ENCODE measurements at places on chromosomes 16 and 17.

DNA sequence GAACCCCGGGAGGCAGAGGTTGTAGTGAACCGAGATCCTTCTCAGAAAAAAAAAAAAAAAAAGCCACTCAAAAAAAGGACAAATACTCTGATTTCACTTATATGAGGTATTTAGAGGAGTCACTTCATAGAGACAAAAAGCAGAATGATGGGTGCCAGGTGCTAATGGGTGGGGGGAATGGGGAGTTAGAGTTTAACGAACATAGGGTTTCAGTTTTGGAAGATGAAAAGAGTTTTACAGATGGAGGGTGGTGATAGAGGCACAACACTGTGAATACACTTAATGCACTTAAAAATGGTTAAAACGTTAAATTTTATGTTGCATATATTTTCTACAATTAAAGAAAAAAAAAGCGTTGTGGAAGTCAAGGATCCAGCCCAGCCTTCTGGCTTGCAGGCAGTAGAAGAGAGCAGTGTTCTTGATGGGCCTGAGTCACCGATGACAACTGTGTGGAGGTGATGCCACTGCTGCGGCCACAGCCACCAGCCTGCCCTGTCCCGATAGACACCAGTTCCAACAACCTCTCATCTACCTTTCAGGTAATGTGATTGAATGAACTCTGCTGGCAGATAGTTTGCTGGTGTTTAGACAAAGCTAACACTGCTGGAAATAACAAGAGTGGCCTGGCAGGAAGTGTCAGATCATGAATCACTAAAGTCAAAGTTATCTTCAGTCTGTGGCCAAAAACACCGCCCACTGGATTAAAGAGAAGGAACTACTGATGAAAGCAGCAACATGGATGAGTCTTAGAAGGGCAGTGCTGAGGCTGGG is 49.9 kb upstream of the COX10 start:
- no peak for DNase-seq

DNA sequence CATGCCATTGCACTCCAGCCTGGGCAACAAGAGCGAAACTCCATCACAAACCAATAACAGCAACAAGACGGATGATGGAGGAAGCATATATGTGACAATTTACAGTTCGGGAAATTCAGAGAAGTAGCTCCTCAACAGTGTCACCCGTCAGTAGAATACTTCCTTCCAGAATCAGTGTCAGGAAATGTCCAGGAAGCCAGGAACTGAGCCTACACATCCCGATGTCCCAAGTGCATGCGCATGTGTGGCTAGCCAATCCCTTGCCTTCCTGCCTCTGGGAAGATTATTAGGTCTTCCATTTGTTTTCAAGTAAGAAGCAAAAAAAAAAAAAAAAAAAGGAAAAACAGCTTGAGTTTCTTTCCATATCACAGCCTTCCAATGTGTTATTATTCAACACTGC is 1.4 kb upstream of the PITPNC1 start:
- no peak for DNase-seq

- no peak for DNase-seq
Observed at GRCh38 chr17:7208027-7208571, 11.5 kb downstream of the DLG4 start.

GRCh38 chr17:57528058-57528451 is 217.0 kb downstream of the CCDC182 start:
- no peak for DNase-seq

- DNase-seq: peak; percentile 87
Observed at GRCh38 chr17:28684963-28685362, 23.0 kb downstream of the SUPT6H start.

DNA sequence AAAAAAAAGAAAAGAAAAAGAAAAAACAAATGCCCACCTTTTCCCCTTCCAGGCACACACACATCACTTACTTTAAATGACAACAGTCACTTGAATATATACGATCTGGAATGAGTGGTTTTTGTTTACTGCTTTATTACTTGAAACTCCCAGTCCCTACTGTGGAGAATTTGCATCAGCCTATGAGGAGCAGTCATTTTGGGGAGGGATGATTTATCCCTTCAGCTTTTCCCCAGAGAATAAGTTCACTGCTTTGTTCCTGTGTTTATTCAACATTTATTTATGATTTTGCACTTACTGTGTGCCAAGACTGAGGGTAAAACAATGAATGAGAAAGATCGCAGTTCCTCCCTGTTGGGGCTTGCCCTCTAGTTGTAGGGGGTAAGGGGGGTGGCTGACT is 4.7 kb upstream of the ZNF423 start:
- no peak for DNase-seq

- DNase-seq: no peak
Observed at GRCh38 chr17:35568561-35568960, 7.9 kb upstream of the SLFN14 start.

DNA sequence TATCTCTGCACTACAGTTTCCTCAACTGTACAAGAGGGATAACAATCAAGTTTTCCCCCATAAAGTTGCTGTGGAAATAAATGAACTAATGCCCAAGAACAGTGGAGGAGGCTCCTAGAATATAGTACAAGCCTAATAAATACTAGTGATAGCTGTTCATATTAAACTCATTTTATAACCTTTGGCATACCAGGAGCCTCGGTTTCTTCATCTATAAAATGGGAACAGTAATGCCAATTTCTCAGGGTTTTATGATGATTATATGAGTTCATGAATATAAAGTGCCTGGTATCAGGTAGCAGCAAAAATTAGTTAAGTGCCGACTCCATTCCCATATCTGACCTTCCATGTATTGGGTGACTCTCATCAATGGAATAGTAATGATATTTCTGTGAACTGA is 311.1 kb upstream of the MAF start:
- DNase-seq: no peak

DNA sequence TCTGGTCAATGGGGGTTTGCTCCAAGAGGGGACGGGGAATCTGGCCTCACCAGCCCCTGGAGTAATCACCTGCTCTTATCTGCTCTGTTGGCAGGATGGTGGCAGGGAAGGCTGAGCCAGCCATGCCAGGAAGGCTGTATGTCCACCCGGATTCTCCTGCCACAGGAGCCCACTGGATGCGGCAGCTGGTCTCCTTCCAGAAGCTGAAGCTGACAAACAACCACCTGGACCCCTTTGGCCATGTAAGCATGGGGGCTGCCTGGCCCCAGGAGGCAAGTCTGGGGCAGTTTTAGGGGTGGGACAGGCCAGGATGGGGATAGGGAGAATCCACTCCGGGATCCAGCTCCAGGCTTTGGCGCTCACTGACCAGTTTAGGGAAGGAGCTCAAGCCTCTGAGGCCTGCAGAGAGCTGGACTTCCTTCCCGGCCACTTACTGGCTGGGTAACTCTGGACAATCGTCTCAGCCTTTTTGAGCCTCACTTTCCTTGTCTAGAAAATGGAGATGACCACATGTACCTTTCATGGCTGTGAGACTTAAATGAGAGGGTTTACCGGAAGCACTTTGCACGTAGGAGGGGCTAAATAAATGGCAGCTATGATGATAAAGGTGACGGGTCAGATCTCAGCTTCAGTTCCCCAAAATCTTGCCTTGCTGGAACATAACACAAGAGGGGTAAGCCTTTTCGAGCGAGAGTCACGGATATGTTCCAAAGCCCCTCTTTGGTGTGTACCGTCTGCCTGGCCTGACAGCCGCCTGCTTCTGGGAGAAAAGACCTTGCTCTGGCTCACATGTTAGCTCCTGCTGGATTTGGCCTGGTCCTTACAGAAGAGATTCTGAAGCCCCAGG is 15.4 kb downstream of the TBX4 start:
- DNase-seq: no peak

- DNase-seq: no peak
Observed at GRCh38 chr17:83096401-83097224, 17.2 kb downstream of the METRNL start.

DNA sequence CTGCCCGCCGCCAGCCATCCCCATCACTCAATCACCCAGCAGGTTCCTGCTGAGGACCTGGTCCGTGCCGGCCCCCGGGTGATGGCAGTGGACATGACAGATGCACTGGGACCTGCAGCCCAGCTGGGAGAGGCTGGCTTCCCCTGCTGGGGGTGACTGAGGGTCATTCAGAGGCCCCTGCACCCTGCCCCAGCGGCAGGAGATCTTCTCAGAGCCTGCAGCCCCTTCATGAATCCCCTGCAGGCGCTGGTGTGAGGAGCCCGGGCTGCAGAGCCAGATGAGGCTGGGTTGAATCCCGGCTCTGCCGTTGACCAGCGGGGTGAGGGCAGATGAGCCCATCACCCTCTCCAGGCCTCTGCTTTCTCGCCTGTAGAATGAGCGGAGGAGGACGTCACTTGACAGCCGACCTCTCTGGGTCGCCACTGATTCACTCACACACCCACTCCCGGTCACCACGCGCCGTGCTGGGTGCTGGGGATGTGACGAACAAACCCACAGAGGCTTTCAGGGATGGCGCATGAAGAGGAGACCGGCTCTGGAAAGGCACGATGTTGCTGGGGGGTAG is 95.2 kb upstream of the CIBAR2 start:
- DNase-seq: no peak

DNA sequence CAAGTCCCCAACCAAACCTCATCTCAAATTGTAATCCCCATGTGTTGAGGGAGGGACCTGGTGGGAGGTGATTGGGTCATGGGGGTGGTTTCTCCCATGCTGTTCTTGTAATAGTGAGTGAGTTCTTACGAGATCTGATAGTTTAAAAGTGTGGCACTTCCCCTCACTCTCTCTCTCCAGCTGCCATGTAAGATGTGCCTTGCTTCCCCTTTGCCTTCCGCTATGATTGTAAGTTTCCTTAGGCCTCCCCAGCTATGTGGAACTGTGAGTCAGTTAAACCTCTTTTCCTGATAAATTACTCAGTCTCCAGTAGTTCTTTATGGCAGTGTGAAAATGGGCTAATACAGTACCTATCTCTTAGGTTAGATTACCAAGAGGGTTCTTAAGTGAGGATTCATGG is 5.8 kb downstream of the PMFBP1 start:
- DNase-seq: no peak

- DNase-seq: no peak
Observed at GRCh38 chr17:48497103-48497502, 33.7 kb downstream of the HOXB1 start.

DNA sequence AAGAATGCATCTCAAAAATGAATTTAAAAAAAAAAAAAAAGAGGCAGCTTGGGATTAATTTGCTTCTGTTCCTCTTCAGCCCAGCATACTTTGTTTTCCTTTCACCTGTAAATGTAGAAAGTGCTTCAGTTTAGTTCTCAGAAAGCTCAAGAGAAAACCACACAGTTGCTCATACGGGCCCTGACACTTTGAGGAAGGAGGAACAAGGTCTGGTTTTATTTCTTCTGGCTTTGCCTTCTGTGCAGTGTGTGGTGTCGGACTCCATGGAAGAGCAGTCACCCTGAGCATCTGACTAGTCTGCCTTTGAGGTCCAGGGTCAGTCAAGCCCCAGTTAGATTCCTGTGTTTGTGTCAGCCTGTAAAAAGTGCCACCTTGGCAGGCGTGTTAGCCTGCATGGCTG is 27.6 kb downstream of the NMT1 start:
- DNase-seq: no peak

DNA sequence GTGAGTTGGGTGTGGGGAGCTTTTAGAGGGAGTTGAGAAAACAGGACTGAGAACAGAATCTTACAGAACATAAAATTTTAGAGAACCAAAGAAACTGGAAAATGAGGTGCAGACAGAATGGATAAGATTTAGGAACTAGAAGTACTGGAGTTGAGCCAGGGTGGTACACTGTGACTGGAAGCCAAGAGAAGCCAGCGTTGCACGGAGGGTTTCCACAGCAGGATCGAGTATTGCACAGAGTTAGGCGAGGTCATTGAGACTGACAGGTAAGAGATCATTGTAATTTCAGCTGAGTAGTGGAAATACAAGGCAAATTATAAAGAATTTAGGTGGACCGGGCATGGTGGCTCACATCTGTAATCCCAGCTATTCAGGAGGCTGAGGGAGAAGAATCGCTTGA is 6.6 kb downstream of the GSDMA start:
- no peak for DNase-seq

- DNase-seq: peak; percentile 51
Observed at GRCh38 chr16:2838928-2839327, 8.8 kb downstream of the ZG16B start.

- no peak for DNase-seq
Observed at GRCh38 chr17:65095465-65095864, 38.9 kb upstream of the GNA13 start.

DNA sequence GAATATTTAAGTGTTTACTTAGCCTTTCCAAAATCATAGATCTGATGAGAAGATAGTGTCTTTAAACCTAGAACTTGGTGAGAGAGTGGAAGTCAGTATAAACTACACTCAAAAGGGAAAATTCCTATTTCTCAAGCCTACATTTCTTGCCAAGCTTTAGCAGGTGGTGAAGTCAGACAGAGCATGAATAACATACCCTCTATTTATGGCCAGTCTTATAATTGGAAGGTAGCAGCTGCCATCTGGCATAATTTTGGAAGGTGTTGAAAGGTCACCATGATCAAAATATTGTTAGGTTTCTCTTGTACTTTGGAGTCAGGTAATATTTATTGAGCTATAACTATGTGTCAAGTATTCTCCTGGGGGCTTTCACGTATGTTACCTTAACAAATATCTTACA is 729.3 kb upstream of the KIF2B start:
- no peak for DNase-seq

DNA sequence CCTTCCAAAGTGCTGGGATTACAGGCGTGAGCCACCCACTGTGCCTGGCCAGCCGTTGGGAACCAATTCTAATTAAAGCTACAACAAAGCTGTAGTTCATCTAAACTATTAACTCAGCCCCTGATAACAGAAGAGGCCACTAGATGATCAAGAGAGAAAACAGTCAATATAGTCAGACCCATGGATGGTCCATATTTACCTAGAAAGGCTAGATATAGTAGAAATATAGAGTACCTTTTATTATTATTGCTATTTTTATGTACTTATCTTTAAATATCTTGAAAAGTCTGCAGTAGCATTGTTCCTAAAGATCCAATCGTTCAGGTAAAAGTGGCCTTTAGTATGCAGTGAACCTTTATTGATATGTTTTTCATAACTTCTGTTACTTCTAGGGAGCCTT is 43.2 kb downstream of the RNF213 start:
- DNase-seq: no peak

DNA sequence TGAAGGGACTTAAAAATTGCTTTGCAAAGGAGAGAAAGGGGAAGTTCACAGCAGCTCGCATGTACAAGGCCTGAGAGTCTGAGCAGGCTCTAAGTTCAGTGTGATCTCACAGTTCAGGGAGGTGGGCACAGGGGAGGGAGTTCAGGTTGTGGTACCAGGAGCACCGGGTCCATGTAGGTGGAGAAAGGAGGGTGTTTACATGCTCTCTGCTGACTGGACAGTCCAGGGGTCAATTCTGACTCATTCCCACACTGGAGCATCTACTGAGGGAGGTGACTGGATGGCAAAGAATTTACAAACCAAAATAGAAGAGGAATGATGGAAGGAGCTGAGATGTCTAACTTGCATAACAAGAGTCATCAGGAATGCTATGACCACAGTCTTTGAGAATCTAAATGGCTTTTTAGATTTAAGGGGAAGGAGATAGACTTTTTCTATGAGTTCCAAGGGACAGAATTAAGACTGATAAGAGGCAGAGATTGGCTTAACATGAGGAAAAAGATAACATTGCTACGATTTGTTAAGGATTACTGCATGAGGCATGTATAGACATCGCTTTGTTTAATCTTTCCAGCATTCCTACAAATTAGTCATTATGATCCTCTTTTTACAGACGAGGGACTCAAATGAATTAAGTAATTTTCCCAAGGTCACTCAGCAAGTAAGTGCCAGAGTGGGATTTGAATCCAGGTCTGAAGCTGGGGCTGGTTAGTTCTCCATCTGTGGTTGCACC is 29.9 kb downstream of the MIS12 start:
- DNase-seq: no peak

Data from hippocampal formation (tissue), 2 donors.